ENCODE measurements at places on chromosomes 16 and 17.

GRCh38 chr16:2036200-2036966, 9.7 kb downstream of the NHERF2 start:
- DNase-seq = no peak

GRCh38 chr16:23107117-23107516, 42.1 kb downstream of the USP31 start:
- no peak for DNase-seq

DNA sequence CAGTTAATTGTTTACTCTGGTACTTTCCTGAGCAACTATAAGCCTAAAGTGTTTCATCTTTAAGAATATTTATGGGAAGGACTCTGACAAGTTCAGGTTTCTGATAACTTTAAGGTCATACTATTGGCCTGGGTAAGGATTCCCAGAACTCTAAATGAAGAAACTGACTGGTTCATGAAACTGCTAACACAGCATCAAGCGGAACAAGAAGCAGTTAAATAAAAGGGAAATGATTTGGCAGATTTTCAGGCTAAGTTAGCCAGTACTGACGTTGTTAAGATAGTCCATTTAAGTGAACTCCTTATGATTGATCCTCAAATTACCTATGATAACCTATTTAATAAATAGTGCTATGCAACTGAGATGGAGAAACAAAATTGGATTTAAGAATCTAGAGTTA, 101.6 kb upstream of the CES5A start:
- DNase-seq = no peak

GRCh38 chr16:87233928-87234327, 83.3 kb downstream of the C16orf95 start:
- no peak for DNase-seq

DNA sequence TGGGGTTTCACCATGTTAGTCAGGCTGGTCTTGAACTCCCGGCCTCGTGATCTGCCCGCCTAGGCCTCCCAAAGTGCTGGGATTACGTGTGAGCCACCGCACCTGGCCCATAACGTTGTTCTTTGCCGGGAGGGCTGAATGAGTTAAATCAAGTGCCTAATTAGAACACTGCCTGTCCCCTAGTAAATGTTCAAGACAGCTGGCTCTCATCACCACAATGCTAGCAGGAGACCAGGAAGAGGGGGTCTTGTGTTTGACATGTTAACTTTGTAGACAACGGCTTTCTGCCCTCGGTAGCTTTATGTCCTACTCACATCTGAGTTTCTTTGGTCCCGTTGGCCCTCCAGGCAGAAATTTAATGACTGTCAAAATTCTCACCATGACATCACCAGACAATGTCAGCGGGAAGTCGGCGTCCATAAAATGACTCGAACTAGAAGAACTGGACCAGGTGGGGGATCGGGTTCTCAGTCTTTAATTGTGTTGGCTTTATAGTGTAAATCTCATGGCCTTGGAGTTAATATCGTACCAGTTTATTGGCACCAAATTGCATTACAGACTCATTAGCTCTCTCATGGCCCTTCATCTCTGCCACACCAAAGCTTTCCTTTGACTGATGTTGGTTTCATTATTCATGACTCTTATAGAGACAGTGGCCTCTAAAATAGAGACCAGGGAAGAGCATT, 11.4 kb upstream of the ITPRIPL2 start:
- no peak for DNase-seq

- DNase-seq = no peak
Measured at GRCh38 chr17:80770881-80771611, 220.6 kb upstream of the CHMP6 start.

- DNase-seq = peak; percentile 55
Measured at GRCh38 chr17:79728169-79728907, 2.4 kb upstream of the ENPP7 start.

- no peak for DNase-seq
Measured at GRCh38 chr17:67212714-67213417, 32.1 kb downstream of the HELZ start.

GRCh38 chr16:75621170-75621477, 2.0 kb downstream of the ADAT1 start:
- no peak for DNase-seq

DNA sequence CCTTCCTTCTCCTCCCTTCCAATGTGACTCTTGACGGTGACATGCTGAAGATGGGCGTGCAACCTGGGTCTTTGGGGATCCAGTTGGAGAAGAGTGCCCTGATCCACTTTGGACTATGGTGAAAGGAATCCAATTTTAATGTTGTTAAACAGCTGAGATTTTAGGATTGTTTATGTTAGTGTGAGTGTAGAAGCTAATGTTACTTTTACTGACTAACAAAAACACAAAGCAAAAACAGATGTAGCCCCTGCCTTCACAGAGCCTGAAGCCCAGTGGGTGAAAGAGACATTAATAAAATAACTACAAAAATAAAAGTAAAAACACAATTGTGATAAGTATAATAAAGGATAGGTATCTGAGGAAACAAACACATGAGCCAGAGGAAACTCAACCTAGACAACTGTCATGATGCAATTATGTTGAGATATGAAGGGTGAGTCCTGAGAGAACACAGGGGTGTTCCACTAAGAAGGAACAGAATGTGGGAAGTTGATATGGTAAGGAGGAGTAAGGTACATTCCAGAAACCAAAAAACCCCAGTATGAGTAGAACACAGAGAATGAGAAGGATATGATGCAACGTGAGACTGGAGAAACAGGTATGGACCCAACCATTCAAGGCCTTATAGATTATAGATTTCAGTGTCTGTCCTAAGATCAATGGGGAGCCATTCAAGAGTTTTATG, 115.1 kb upstream of the PMFBP1 start:
- DNase-seq = no peak

GRCh38 chr17:78717431-78717980, 64.6 kb downstream of the CYTH1 start:
- DNase-seq = no peak

DNA sequence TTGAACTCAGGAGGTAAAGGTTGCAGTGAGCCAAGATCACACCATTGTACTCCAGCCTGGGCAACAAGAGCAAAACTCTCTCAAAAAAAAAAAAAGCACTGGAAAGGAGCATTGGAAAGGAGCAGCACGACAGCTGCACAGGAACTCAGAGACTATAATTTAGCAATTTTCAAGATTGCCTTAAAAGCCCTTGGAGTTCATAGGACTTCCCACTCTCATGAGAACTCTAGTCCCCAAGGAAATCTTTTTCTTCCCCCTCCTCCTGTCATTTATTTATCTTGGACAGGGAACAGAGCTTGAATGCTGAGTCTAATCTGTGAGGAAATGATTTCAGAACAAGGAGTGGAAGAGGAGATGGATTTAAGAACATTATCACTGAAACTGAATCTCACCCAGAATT, 69.0 kb downstream of the PLXDC1 start:
- no peak for DNase-seq

- no peak for DNase-seq
Measured at GRCh38 chr17:2865228-2865627, 69.0 kb downstream of the RAP1GAP2 start.

GRCh38 chr17:58538811-58539409, 24.5 kb upstream of the MTMR4 start:
- DNase-seq = no peak

GRCh38 chr16:69195369-69196029, 8.5 kb downstream of the SNTB2 start:
- no peak for DNase-seq

DNA sequence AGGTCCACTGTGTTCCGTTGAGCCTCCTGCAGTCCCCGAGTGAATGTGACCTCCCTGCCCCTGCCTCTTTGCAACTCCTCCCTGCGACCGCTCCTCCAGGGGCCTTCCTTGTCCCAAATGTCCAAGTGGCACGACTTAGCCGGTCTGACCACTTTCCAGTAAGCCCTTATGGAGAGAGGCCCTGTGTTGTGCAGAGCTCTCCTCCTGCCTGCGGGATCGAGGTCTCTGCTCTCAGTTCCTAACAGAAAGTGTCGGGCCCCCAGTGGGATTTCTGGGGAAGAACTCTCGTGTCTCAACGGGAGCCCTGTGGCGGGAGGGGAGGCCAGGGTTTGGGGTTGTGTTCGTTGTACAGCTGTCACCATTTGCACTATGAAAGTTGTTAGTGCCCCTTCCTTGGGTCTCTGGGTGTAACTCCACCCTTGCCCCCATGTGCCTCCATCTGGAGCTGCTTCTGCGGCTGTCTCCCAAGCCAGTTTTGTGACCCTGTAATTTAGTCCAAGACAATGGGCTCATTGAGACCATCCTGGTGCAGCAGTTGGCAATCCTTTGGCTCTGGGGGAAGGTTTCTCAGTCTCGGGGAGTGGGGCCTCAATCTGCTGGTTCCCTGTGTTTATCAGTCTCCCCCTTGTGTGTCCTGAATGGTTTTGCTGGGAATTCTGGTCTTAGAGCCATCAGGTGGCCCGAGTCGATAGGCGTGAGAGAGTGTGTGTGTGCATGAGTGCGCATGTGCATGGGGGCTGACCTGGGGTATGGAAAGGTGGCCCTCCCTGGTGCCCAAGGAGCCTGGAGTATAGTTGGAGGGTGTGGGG, 234.5 kb downstream of the SEC14L1 start:
- DNase-seq = no peak

DNA sequence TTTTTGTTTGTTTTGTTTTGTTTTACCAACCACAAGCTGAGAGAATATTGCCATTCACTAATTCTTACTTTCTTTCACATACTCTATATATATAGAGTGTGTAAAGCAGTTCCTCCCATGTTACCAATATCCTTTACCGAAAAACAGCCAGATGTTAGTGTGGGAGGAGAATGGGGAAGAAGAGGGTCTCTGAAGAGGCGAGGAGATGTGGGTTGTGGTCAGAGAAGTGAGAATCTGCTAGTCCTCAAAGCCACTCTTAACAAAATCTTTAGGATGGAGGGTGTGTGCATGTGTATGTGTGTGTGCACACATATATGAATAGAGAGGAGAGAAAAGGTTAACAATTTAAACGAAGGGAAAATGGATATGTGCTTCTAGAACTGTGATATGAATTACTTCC, 80.6 kb downstream of the TUBD1 start:
- no peak for DNase-seq

DNA sequence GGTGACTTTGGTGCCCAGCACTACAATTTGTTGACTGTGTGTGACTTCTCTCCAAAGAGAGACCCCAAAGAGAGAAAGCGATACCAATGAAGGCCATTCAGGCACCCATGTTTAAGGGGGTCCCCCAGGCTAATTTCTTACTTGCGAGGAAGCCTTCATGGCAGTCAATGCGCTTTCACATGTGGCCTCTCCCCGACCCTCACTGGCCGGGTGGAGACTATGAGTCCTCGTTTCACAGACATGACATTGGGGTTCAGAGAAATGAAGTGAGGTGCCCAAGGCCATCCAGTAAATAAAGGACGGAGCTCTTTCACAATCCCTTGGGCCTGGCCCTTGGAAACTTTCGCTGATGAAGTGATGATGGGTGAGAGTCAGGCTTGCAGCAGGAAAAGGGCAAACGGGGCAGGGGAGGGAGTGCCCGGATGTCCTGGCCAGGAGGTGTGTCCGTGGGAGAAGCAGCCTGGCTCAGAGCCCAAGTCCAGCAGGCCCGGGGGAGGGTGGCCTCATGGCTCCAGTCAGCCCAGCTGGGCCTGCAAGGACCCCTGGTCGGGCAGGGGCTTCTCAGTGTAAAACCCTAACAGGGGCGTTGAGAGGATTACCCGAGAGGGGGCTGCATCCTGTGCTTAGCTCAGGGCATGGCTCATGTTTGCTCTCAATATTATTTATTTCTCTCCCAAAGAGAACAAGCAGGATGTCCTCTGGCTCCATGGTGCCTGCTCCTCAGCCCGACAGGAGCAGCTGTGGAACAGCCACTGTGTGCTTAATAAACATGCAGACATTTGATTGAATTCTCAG, 14.7 kb downstream of the TBX2 start:
- DNase-seq = no peak

All from activated CD4-positive, CD25-positive, alpha-beta regulatory T cell (primary cell).